ENCODE measurements at places on chromosomes 4 and X. TPM values are rescaled to one million over a fixed set of nuclear protein-coding genes. Genes with fewer than 3 reads are reported as not detected.

DNA sequence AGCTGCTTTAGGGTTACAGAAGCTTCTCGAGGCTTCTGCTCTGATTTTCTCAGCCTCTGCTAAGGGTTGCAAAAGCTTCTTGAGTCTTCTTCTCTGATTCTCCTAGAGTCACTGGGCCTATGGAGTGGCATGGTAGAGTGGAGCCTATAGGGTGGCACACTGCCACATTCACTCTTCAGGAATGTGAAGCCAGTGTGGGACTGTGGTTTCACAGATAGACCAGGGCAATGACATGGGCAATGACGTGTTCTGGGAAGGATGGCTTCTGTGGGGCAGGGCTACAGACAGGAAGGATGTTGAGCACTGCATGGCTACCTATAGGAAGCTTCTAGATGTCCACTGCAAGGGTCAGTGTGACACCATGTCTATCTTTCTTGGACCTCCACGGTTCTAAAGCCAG lies 11.0 kb upstream of the MAMLD1 start:
- DNase-seq: no peak

- no peak for DNase-seq
These were observed 183.1 kb downstream of the HS6ST2 start for GRCh38 chrX:132775263-132775823.

- DNase-seq: no peak
These were observed 964 bp downstream of the VEGFC start for GRCh38 chr4:176791591-176792325.

DNA sequence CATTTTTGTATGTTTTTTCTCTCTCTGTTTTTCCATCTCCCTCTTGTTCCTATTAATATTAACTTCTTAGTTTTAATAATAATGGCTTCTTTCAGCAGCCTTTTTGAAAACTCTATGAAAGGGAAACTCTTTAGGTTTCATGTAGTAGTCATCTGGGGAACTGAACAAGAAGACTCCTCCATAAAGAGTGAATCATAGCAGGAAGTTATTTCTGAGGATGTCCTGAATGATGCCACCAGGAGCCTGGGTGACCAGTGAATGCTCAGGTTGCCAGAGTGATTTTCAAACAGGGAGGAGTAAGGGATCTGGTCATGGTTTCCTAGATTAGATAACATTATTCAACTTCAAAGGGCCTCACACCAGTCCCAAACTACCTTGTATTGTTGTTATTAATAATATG lies 212.8 kb upstream of the PDE5A start:
- no peak for DNase-seq

DNA sequence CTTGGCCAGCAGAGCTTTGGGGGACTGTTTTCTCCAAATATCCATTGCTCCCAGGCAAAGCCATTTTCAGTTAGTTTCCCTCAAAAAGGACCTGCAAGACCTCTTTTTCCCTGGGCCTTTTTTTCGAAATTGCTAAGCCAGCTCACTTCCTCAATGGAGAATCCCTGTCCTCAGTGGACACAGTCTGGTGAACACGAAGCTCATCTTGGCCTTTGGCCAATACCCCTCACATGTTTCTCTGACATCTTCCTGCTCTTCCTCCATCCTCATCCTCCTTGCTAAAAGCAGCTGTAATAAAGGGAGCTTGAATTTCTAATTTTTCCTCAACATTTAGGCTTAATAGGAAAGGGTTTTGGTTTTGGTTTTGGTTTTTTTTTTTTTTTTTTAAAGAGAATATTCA lies 17.6 kb upstream of the PRPS1 start:
- DNase-seq: no peak

GRCh38 chr4:17376205-17376604 lies 135.7 kb downstream of the QDPR start:
- DNase-seq: no peak

- DNase-seq: peak; percentile 68
These were observed 104.9 kb downstream of the FAM53A start for GRCh38 chr4:1579001-1579900.

DNA sequence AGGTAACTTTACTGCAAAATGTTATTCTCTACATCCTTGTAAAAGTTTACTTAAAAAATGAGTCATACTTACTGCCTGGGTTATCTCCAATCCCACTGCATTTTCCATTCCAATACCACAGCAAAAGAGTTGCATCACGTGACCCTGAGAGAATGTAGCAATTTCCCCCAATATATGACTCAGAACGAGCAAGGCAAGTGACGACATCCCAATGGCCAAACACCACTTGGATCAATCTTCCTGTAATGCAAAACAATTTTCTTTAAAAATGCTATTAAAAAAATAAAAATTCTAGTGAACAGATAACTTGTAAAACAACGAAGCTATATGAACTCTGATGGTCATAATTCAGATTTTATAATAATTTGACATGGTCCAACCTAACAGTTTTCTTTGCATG lies 224.3 kb downstream of the DCLK2 start:
- peak; percentile 10 for DNase-seq

GRCh38 chr4:119317990-119318389 lies 3.9 kb downstream of the FABP2 start:
- no peak for DNase-seq

- no peak for DNase-seq
These were observed 2.0 kb upstream of the ATRX start for GRCh38 chrX:77788050-77788449.

PNCK gene
- total RNA-seq: 0.26 TPM

SYNPO2 gene
- total RNA-seq: 0.15 TPM

GNRHR gene
- not detected for total RNA-seq

All from activated T-cell treated with anti-CD3 and anti-CD28 coated beads, Interleukin-2, amount 50 U/mL, for 4 hours (primary cell).